Stimulated activated CD4-positive, alpha-beta T cell treated with anti-CD3 and anti-CD28 coated beads, Interleukin-12 subunit alpha, Interleukin-12 subunit beta, amount 100 ng/mL, for 48 hours (primary cell): ENCODE measurements at places on chromosomes 11 and 22.

- DNase-seq = no peak
Observed at GRCh38 chr11:96075532-96075959, 151.6 kb upstream of the MTMR2 start.

- DNase-seq = no peak
Observed at GRCh38 chr11:57546869-57547475, 9.6 kb downstream of the SMTNL1 start.

DNA sequence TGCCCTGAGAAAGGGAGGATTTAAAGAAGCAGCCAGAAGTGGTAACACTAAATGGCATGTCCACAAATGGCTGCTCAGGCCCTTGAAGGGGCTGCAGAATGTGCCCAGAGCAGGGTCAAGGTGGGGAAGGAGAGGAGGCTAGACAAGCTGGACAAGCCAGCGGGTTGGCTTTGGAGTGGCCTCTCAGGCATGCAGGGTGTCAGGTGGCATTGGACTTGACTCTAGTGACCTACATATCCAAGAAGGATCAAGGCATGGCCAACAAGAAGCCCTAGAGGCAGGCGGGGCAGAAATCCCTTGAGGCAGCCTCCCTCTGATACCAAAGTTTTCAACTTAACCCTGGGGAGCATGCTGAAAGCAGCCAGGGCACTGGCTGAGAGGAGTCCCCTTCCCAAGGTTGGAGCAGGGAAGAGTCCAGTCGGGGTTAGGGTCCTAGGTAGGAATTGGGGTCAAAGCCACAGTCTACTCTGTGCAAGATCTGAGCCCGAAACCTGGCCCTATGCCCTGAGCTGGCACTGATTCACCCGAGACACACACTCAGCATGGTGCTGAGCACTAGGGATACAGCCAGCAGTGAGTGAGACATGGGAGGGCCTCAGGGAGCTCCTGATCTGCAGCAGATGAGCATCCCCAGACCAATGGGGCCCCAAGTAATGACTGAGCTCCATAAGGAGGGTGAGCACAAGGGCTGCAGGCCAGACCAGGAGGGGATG lies 95.8 kb upstream of the ASPHD2 start:
- DNase-seq = no peak

GRCh38 chr11:119461229-119461963 lies 38.4 kb upstream of the THY1 start:
- DNase-seq = no peak

DNA sequence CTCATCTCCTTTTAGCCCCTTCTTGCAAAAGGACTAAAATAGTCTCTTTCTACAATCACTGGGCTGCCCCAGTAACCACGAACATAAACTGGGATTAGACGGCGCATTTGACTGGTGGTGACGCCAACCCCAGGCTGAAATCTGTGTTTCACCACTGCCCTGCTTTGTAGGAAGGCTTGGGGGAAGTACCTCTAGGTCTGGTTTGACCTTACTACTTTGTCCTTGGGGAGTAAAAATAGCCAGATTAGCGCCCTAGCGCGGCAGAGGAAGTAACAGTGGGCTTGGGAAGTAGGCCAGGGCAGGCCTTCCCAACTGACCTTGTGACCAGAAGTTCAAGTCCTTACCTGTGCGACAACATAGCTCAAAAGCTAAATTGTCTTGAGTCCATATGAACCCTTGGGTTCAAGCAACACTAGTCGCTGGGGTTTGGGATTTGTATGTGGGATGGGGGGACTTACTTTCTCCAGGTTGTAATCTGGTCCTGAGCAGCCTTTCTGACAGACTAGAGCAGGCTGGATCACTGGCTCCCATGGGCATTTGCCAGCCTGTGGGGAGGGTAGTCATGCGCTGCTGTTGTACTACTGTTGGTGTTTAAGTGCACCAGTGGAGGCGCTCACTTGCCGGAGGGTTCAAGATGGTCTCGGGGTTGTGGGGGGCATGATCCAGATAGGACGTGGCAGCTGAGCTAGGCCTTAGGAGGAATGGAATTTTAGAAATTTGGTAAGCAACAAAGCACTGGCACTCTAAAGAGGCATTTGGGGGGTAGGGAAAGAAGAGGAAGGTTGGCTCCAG lies 953 bp upstream of the PACS1 start:
- DNase-seq = no peak
